ENCODE measurements at places on chromosomes 7 and 10.
A peak's percentile ranks its signal among the peaks of the same experiment; 100 is the strongest.

DNA sequence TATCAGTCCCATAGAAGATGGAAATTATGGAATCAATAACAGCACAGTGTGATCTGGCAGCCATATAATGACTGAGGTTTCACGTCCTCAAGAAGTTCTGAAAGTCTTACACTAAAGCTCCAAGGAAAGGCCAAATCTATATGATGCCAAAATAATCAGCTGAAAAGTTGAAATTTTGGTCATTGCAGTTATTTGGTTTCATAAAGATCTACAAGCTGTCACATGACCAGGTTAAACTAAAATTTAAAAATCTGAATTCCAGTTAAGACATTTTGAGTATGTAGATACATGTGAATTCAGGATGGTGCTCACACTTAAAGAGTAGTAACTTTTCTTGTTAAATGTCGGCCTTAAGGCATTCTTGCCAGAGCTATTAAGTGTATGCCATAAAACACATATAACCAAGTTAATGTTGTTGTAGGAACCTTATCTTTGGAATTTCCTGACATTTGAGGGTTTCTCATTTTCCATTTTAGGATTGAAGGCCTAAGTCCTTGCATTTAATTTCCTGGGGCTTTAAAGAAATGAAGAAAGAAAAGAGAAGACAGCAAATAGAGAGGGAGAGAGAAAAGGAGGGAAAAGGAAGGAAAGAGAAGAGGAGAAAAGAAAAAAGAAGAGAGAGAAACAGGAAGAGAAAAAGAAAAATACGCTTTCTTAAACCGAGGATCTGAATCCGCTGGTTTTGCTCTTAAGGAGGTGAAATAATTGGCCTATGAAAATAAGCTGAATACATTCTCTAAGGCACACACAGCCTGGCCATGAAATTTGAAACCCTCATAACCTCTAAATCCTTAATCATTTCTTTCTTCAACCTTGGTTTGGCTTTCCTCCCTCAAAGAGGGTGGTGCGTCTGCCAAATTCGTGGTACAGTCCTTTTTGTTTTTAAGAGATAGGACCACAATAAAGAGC is 43.8 kb downstream of the DENND2A start:
- DNase-seq, result no peak

GRCh38 chr7:120170834-120171233 is 102.1 kb upstream of the KCND2 start:
- DNase-seq, result no peak

DNA sequence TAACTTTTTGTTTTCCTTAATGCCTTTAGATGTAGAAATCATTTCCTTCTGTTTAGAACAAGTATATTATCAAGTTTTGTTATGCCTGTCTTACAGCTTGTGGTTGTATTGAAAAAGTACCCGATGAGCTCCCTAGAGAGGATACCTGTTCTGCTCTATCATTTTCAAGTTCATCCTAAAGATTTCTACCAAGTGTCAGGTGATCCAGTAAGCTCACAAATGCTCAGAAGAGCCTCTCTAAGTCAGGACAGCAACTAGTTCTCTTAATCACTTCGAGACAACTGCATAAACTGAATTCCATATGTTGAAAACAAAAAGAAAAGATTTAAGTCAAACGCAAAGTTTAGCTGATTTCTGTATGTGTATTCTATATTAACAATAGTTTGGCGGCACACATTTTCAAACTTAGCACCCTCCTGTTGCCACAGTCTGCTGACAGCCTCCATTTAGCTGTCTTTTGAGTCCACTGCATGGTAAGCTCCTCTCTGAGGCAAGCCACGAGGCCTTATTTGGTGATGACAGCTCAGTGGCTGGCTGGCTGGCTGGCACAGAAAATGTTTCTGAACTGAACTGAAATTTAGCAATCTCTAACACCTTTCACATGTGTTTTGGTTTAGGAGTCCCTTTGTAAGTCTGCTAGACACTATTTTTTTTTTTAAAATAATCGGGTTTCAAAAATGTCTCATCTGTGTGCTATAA is 59.4 kb downstream of the SEMA3C start:
- no peak for DNase-seq

GRCh38 chr7:81327468-81328266 is 408.8 kb upstream of the SEMA3C start:
- DNase-seq, result no peak

- DNase-seq, result peak; percentile 9
These were observed 164.1 kb downstream of the PTEN start for GRCh38 chr10:88027570-88027969.

DNA sequence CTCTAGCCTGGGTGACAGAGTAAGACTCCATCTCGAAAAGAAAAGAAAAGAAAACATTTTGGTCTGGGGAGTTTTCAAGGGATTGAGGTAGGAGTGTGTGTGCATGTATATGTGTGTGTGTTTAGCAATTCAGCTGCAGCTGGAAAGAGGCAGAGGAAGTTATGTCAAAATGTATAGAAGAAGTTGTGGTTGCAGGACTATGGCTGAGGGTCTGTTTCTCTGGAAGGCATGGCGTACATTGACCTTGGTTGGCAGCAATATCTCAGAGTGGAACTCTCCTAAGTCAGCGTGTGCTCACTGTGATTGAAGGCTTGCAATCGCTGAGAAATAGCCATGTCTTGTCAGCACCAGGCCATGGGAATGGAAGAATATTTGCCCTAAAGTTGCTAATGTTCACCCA is 28.6 kb upstream of the RHBDD2 start:
- DNase-seq, result no peak

DNA sequence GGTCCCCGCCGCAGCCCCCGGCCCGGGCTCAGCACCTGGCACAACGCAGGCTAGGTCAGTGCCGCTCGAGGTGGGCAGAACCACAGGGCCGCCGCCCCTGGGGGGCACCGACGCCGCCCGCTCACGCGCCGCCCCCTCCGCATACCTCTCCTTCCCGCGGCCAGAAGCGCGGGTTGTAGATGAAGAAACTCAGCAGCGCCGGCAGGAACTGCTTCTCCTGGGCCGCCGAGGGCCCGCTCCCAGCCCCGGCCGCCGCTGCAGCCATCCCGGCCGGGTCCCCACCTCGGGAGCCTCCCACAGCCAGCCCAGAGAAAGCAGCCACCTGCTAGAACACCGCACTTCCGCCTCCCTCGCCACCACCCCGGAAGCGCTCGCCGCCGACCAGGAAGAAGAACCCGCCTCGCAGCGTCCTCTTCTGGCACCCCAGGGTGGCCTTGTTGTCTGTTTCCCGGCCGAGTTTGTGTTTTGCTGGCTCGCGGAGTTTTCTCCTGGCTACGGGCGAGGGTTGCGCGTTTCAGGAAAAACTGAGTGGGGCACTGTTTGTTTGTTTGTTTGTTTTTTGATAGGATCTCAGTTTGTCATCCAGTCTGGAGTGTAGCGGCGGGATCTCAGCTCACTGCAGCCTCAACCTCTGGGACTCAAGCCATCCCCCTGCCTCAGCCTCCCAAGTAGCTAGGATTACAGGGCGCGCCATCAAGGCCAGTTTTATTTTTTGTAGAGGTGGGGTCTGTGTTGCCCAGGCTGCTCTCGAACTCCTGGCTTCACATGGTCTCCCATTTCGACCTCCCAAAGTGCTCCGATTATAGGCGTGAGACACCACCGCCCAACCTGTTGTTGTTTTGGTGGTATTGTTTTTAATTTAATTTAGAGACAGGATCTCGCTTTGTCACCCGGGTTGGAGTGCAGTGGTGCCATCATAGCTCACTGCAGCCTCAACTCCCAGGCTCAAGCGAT is 17.7 kb downstream of the OCM2 start:
- DNase-seq, result peak; percentile 83

- DNase-seq, result no peak
These were observed 85.0 kb upstream of the EFCAB10 start for GRCh38 chr7:105666324-105666723.

- DNase-seq, result no peak
These were observed 116.2 kb downstream of the AVL9 start for GRCh38 chr7:32611201-32612099.

- DNase-seq, result no peak
These were observed 176.6 kb upstream of the TNS3 start for GRCh38 chr7:47758546-47758945.

GRCh38 chr7:44285561-44285960 is 39.8 kb downstream of the CAMK2B start:
- no peak for DNase-seq

GRCh38 chr7:135262623-135263320 is 29.1 kb downstream of the STRA8 start:
- no peak for DNase-seq

GRCh38 chr7:122829962-122830361 is 56.3 kb downstream of the CADPS2 start:
- DNase-seq, result no peak

DNA sequence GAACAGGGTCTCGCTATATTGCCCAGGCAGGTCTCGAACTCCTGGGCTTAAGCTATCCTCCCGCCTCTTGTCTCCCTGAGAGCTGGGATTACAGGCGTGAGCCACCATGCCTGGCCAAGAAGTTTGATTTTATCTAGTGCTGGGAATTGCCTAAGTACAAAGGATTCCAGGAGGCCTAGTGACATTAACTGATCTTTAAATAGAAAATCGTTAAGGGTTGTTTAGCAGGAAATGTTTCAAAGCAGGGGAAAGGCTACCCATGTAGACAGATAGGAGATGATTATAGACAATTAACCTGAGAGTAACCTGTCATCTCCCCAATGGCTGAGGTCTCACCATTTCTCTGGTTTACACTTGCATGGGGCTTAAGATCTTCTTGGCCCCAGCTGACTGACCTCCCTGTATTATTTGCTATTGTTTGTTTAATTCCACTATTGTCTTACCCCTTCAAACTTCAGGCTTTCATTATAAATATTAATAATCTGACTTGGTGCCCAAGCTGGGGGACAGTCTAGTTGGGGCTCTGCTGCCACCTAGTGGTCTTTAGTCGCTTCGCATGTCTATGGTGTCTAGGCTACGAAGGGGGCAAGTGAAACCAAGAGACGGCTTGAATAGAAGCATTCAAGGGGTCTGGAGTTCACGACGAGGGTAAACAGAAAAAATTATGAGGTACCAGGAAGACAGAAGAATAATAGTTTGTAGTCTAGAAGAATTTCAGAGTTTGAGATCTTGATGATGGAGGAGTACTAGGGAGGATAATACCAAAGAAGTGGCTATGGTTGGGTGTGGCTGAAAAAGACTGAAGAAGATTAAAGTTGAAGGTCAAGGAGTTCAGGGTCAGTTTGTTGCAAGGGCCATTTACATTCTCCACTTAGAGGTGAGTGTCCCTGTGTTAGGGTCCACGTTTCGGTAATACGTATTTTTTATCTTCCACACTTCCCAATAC is 40.4 kb upstream of the BPGM start:
- DNase-seq, result peak; percentile 59

GRCh38 chr7:159098424-159098786 is 46.3 kb downstream of the VIPR2 start:
- DNase-seq, result no peak

GRCh38 chr7:130293521-130293920 is 560 bp downstream of the CPA4 start:
- DNase-seq, result no peak

DNA sequence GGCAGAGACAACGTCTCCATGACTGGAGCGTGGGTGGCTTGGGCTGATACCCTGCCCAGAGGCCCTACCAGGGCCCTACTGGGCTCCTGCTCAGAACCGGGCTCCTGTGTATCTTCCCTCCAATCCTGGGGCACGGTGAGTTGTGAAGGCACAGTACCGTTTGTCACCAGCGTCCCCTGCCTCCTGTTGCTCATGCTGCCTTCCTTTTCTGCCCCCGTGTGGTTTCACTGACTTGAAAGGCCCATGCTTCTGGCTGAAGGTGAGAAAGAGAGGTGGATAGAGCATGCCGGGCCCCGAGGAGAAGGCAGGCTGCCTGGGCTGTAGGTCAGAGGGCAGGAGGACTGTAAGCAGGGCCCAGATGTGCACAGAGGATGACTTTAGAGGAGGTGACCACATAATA is 9.1 kb upstream of the DMBT1 start:
- peak; percentile 44 for DNase-seq

Measured in CD4-positive, alpha-beta T cell treated with Interleukin-4 for 4 hours (primary cell).